ENCODE measurements at places on chromosomes 13 and 19.
A peak's percentile ranks its signal among the peaks of the same experiment; 100 is the strongest.

- DNase-seq, result no peak
Measured at GRCh38 chr13:42950181-42950580, 41.9 kb downstream of the EPSTI1 start.

DNA sequence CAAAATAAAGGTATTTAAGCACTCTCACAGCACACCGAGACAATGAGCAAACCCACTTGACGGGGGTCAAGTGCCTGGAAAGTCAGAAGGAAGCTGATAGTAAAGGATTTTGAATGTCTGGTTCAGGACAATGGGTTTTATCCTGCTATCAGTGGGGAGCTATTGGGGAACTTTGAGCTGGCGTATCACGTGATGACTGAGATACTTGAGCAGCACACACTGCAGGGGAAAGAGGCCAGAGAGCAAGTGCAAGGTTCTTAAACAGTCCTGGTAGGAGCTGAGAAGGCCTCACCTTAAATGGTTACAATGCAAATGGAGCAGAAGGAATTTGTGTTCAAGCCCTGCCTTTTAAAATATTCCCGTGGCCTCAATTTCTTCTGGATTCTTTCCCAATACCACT lies 225.3 kb downstream of the LACC1 start:
- peak; percentile 4 for DNase-seq

- no peak for DNase-seq
Measured at GRCh38 chr19:51808333-51808986, 13.5 kb downstream of the FPR3 start.

- DNase-seq, result no peak
Measured at GRCh38 chr13:38753878-38754277, 67.0 kb downstream of the FREM2 start.

- DNase-seq, result peak; percentile 19
Measured at GRCh38 chr13:108272333-108272732, 2.8 kb downstream of the TNFSF13B start.

- DNase-seq, result no peak
Measured at GRCh38 chr19:46000491-46001246, 5.4 kb downstream of the CCDC61 start.
